ENCODE measurements at places on chromosomes 2 and 18.
A peak's percentile ranks its signal among the peaks of the same experiment; 100 is the strongest.

GRCh38 chr2:227280895-227281294, 44.2 kb upstream of the MFF start:
- no peak for DNase-seq

- no peak for DNase-seq
These were observed 126.2 kb downstream of the TMEM18 start for GRCh38 chr2:550860-551567.

DNA sequence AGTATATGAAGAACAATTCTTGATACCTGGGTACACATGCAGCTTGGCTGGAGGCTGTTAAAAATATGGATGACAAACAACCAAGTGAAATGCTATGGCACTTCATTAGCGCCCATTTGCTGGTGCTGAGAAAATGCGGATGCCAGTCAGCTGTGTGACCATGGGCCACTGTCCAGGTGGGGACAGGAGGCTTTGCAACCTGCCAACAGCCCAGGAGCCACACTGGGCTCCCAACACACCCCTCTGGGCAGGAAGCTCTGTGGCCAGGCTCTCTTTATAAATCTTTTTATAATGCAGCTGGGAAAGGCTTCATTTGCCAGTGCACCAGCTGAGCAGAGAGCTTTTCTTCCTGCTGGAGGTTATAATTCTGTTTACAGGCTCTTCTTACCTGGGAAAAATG, 19.9 kb downstream of the RNF144A start:
- no peak for DNase-seq

GRCh38 chr18:51128533-51128932, 68.9 kb downstream of the MEX3C start:
- no peak for DNase-seq

DNA sequence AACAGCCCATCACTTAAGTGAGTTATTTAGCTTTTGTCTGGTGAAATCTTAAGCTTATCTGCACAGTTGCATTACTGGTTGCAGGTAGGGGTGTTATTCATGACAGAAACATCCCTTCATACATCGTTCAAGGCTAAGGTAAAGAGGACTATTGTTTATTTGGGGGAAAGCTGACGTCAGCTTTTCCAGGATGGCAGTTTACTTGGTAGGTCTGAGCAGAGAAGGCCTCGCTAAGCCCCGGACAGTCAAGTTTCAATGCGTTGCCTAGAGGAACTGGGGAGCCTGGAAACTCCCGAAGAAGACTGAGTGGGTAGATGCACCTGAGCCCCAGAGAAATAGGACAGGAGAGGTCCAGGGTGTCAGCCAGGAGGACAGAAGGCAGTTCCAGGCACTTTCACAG, 2.2 kb downstream of the RNU4ATAC start:
- DNase-seq: no peak

DNA sequence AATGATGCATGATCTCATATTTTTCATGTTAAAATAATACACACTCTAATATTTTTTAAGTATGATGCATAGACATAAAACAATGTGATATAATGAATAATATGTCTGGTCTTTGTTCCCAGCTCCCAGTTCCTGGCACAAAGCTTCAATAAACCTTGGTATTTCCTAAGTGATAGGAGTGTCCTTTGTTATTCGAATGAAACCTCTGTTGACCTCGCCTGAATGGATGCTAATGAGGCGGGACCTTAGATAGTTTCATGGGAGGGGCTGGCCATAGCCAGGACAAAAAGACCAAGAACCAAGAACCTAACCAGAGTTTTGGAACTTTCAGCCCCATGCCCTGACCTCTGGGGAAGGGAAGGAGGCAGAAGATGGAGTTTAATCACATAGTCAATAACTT, 257.7 kb upstream of the COPS8 start:
- no peak for DNase-seq

GRCh38 chr2:223396993-223397392, 205.2 kb downstream of the SCG2 start:
- no peak for DNase-seq

DNA sequence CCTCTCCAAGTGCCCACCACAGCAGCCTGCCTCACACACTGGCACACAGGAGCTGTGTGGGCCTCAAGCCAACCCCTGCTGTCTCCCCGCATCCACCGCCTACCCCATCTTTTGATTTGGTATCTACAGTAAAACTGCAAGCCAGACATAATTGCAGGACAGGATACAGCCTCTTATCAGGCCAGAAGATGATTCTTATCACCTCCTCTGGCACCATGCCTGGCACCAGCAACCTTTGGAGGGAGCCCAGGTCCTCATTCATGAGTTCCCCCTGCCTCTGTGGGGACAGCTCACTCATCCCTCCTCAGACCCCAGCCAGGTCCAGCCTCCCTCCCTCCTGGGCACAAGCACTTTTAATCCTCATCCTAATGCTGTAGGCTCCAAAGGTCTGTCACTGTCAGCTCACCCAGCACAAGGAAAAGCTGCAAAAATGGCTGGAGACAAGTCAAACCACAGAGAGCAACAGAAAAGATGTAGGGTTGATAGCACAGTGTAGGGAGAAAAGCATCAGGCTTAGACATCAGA, 9.7 kb downstream of the RAB11FIP5 start:
- DNase-seq: no peak

- peak; percentile 9 for DNase-seq
These were observed 332.4 kb downstream of the GULP1 start for GRCh38 chr2:188623995-188624643.

DNA sequence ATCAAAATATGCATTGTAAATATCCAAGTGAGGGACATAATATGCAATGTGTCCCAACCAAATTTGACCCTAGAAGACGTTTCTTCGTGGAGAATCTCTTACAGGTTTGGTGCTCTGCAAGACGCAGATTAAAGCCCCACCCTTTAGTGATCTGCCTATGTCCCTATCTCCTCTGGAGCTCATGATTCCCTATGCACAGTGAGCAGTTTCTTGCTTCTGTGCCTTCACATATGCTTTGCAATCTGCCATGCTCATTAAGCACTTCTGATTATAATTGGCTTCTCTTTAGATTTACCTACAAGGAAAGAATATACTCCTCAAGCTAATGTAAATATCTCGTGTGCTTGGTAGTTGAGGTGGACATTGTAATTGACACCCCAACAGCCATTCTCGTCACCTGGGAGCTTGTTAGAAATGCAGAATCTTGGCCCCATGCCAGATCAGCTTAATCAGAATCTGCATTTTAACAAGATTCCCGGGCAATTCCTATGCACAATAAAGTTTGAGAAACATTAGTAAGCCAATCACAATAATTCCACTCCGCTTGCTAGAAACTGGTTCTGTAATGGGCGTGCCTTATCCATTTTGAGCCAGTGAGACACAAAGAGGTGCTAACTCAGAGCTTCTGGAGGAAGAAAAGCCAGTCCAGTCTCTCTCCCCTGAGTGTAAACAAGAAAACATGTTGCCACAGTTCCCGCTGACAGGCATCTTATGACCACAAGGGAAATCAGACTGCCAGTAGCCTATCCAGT, 2.8 kb upstream of the PUM2 start:
- no peak for DNase-seq

DNA sequence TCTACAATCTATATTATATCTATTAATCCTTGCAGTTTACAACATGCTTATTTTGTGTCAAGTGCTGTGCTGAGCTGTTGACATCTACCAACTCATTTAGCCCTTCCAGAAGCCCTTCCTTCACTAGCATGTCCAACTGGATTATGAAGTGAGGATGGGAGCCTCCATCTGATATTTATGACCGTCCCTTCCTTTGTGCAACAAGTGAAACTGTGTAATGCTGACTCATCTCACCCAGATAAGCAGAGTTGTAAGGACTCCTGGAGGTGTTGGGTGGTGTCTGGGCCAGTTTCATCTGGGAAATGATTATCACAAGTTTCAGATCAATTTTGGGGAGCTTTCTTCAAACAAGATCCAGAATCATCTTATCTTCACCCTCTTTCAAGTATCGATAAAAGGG, 156.6 kb upstream of the ETAA1 start:
- DNase-seq: no peak

All from right renal cortex interstitium (tissue), 3 donors.